Upper lobe of right lung (tissue), 1 donor: ENCODE measurements at places on chromosomes 6 and 20.
A peak's percentile ranks its signal among the peaks of the same experiment; 100 is the strongest.

DNA sequence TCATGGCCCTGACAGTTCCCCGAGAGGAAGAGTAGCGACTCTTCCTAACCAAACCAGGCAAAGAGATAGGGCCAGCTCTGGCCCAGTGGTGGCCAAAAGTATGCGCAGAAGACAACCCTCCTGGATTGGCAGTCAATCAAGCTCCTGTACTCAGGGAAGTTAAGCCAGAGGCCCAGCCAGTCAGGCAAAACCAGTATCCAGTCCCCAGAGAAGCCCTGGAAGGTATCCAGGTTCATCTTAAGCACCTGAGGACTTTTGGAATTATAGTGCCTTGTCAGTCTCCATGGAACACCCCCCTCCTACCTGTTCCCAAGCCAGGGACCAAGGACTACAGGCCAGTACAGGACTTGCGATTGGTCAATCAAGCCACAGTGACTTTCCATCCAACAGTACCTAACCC lies 298.3 kb downstream of the RNGTT start:
- DNase-seq = no peak

- DNase-seq = peak; percentile 77
Observed at GRCh38 chr20:32050851-32051556, 1.0 kb upstream of the HCK start.

GRCh38 chr20:12166053-12166717 lies 248.5 kb downstream of the BTBD3 start:
- no peak for DNase-seq

- no peak for DNase-seq
Observed at GRCh38 chr6:15326067-15326614, 80.3 kb downstream of the JARID2 start.

DNA sequence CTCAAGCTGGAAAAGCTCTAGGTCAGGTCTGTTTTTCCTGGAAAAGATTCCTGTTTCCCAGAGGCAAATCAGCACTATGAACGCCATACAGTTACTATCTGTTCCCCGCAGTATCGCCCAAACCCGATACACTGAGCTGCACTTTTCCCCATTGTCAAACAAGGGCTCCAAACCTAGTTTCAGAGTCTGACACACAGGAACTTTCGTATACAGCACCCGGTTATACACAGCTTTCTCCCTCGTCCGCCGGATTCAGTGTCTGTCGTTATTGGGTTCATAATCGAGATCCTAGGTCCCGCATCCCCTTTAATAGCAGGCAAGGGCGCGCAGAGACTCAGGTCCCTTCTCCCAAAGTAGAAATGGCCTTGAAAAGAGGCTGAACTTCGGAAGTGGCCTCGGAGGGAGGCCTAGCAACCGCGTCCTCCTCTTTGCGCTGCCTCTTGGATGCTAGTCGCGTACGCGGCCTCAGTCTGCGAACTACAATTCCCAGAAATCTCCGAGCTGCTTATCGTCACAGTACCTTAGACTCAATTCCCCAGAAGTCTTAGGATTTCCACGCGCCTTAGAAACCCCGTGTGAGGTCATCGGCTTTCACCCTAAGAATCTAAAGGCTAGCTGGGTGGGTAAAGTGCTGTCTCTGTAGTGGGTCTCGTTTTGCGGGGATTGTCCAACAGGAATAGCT lies 34.2 kb downstream of the ZNF391 start:
- no peak for DNase-seq

DNA sequence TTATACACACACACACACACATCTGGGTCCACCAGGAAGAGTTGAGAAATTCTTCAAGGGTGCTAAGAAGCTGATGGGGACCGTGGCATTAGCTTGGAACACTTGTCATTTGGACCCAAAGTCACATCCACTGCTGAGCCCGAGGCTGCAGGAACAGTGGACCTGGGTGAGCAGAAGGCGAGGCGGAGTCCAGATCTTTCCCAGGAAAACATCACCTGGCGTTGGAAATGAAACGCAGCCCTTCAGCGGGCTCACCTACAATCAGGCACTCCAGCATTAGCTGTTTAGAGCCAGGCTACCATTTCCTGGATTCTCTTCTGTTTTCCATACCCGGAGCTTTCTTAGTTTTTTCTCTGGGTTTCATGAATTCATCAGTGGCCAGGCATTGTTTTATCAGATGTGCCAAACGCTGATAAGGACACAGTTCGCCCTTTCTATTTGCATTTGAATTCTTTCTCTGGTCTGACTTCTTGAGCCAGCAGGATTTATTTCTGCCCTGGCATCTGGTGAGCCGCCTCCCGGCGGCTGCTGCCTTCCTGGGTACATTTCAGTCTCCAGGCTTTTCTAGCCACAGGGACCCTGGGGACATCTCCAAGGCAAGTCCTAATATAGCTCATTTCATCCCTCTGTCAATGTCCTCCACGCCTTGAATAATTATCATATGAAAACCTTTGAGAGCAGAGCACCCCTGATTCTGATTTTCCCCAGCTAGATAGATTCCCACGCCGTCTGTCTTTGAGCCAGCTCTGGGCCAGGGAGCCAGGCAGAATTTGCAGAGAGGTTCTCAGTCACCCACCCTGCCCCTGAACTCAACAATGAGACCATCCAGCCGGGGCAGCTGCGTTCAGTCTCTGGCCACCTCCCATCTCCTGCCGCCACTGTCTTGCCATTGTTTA lies 170.9 kb downstream of the TTLL2 start:
- DNase-seq = peak; percentile 60

DNA sequence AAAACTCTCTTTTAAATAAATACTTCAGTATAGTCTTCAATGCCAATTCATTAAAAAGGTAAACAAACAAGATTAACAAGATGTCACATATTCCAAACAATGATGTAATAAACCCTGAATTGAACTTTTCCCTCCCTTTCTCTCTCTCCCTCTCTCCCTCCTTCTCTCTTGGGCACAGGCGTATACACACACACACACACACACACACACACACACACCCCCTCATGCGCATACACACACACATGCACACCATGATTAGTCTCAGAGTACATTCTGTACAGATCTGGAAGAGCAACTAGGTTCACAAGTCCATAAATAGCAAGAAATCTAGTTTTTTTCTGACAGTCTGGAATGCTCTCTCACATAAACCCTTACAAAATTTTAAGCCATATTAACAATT lies 128.3 kb downstream of the DST start:
- no peak for DNase-seq

- no peak for DNase-seq
Observed at GRCh38 chr6:161407581-161407980, 133.7 kb upstream of the AGPAT4 start.

GRCh38 chr6:116010790-116011401 lies 49.8 kb downstream of the FRK start:
- peak; percentile 67 for DNase-seq

GRCh38 chr20:56897318-56897957 lies 268.3 kb downstream of the TFAP2C start:
- DNase-seq = no peak

GRCh38 chr6:73032586-73032985 lies 192.7 kb downstream of the KHDC1L start:
- DNase-seq = no peak

- DNase-seq = no peak
Observed at GRCh38 chr6:168581236-168581635, 140.3 kb downstream of the SMOC2 start.

DNA sequence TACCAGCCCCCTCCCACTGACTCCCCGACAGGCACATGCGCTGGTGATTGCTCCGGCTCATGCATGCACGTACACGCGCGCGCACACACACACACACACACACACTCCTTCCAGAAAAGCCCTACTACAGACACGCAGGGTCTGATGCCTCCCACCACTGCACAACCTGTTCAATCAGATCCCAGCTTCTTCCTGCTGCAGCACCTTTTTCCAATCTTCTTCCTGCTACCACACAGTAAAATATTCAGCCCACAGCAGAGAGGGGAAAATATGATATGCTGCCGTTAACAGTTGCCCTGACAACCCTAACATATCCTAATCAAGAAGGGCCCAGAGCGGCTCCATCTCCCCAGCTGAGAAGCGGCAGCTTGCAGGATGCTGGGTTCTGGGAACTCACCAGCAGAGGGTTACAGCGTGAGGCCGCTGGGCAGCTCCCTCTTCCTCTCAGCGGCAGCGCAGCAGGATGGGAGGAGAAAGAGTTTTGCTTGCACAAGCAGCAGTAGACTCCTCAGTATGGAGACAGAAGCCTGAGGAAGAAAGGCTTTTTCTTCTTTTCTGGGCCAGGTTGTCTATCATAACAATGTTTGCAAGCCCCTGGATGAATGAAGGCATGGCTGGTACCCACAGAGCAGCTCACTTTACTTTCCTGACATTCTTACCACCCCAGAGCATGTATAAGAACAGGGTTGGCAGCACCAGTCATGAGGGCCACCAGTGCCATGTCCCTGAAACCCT lies 23.9 kb downstream of the MAP7 start:
- DNase-seq = peak; percentile 76

DNA sequence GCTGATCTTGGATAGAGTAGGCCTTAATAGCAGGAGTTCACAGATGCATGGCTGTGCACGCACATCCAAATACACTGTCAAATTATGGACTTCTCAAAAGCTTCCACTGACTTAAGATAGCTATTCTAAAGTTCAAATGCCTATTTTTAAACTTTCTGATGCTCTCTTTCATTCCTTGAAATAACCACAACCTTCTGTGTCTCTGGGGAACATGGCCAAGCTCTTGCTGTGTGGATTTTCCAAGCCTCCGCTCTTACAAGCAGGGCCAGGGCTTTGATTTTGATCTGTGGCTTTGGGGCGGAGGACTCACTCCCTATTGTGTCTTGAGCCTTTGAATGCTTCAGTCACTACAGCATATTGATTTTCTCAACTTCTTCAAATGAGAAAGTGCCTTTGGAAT lies 35.7 kb upstream of the SNRPB2 start:
- DNase-seq = no peak

GRCh38 chr6:13927203-13927602 lies 2.5 kb downstream of the RNF182 start:
- DNase-seq = no peak

GRCh38 chr6:31580438-31580740 lies 1.8 kb downstream of the LTB start:
- no peak for DNase-seq

DNA sequence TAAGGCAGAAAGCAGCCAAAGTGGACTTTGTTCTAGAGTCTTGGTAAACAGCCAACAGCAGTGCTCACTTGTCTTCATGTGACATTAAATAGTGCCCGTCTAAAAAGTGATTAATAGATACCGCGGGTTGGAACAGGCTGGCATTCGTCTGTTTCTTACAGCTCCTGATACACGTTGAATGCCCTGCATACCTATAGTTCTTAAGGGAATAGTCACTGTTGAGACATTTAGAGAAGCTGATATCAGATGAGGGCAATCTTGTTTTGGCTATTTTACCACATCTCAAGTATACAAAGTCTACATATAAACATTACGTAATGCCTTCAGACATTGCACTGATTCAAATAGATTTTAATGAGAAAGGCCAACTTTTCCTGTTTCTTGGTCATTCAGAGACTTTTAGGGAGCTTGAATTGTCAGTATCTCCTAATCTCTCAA lies 374.9 kb upstream of the FLRT3 start:
- no peak for DNase-seq

DNA sequence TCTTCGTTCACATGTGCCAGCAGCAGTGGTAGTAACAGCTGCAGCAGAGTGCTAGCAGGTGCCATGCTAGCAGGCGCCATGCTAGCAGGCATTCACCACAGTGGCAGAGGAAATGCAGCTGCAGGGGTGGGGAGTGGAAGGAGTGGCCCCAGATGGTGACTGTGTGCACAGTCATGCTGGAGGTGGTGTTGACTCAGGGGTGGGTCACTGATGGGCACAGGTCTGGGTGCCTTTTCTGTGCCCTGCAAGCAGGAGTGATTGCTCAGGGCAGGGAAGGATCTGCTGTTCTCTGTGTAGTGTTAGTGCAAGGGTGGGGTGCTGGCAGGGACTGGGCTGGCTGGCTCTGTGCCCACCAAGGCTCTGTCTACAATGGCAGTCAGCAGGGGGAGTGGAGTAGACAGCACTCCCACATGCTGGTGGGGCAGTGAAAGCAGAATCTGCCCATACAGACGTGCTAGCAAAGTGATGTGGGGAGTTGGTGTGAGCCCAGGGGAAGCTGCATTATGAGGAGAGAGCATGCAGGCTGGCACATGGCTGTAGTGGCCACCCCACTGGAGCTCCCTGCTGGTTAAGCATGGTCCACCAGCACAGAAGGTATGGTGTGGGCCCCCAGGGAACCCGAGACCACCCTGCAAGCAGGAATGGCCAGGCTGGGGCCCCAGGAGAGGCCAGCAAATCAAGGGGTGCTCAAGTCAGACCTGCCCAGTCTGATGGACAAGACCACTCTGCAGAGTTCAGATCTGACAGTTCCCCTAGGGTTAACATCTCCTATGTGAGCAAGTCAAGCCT lies 11.4 kb upstream of the TSPYL4 start:
- DNase-seq = no peak

- DNase-seq = no peak
Observed at GRCh38 chr6:106178900-106179299, 92.8 kb downstream of the PRDM1 start.

DNA sequence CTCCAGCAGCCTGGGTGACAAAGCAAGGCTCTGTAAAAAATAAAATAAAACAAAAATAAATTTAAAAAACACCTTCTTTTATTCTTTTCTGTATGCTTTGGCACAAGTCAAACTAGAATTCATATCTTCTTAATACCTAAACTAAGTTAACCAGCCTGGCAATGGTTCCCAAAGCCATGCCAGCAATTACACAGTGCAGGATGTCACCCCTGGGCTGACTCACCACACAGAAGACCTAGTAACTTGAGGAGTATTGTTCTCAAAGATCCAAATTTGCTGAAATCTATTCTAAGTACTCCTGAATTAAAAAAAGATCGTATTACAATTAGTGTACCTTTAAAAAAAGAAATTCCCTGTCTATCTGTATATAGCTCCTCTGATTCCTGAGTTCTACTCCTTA lies 162.7 kb upstream of the SGK1 start:
- DNase-seq = no peak

- DNase-seq = no peak
Observed at GRCh38 chr6:96017070-96017359, 1.2 kb downstream of the FUT9 start.

GRCh38 chr20:9457136-9457535 lies 57.3 kb upstream of the LAMP5 start:
- no peak for DNase-seq

GRCh38 chr6:1895721-1896120 lies 286.0 kb downstream of the FOXC1 start:
- no peak for DNase-seq

- DNase-seq = no peak
Observed at GRCh38 chr6:161351858-161352257, 78.0 kb upstream of the AGPAT4 start.

GRCh38 chr6:74152096-74152675 lies 456.2 kb downstream of the CD109 start:
- no peak for DNase-seq

DNA sequence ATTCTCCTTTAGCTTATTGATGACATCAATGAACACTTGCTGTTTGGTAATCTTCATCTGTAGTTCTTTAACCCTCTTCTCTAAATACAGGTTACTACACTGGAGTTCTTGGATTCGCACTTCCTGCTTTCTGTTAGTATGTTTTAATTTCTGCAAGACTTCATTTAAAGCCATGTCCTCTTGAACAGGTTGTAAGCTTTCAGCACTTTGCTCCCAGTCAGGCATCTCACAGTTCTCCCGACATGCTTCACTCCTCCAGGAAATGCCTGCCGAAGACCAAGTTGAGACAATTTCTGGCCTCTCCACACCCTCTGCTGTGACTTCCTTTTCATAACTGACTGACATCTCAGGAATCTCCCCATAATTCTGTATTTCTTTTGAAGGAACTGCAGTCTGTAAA lies 15.8 kb downstream of the CAGE1 start:
- DNase-seq = no peak
